GM23248 (cell line): ENCODE measurements at places on chromosomes 12 and 14.

DNA sequence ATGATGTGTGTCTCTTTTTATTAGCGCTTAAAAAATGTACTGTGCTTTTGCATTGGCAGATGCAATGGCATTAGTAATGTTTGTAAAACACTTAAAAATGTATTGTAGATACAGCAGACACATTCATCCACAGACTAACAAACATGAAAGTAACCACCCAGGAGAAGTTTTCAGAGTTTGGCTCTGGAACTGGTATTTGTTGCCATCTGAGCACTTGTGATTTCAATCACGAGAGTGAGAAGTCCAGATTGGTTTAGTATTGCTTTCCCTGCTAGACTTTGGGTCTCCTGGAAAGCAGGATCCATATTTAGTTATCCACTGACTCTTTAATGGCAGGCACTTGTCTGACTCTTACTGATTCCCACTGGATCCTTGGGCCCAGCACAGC, 13.2 kb downstream of the RASSF8 start:
- no peak for DNase-seq

DNA sequence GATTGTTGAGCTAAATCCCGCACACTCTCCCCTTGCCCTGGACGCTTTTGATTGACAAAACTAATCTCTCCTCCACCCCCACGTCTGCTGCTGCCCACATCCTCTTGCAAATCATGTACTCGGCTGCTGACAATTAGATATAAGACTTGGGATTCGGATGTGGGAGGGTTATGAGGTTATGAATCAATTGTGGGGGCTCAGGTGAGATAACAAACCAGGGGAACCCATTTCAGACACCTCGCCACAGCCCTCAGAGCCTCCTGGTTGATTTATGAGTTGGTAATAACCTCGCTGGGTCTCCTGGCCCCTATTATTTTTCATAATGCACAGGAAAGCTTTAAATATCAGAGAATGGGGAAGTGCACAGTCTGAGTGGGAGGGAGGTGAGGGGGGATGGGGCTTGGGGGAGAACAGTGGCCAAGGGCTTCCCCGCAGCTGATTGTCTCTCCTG, 449.9 kb downstream of the DPF3 start:
- no peak for DNase-seq

DNA sequence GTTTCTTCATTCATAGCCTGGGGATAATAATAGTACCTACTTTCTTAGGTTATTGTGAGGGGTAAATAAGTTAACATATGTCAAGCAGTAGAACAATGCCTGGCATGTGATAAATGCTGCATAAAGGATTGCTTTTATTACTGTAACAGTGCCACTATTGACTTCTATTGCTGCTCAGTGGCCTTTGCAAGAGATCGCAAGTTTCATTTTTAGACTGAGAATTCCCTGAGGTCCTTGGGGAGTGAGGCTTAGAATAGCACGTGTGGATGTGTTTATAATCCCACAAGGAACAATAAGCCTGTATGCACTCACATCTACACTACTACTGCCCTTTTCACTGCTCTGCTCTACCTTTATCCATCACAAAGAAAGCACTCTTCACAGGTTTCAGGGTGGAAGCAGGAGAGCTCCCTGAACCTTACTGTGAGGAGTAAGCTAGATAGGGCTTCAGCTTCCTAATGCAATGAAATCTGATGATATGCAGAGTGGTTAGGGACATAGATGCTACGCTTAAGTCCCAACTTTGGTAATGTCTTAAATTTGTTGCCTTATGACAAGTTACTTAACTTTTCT, 302.6 kb downstream of the SNAPC1 start:
- DNase-seq: no peak

DNA sequence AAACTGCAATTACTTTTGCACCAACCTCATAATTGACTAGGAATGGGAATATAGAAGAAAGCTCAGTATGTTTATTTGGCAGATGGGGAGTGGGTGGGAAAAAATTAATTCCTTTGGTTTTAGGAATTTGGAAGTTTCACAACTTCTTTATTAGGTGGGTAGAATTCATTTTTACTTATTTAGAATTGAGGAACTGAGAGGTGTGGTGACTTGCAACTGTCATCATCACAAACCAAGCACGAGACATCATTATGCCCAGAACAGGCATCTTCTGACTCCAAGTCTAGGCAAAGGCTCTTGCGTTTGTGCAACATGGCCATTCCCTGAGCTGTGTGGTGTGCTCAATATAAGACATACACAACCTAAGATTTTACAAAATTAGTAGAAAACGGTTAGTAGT, 380.0 kb downstream of the ATP23 start:
- no peak for DNase-seq

- DNase-seq: peak; percentile 83
Observed at GRCh38 chr12:131112700-131113290, 159.1 kb downstream of the ADGRD1 start.

DNA sequence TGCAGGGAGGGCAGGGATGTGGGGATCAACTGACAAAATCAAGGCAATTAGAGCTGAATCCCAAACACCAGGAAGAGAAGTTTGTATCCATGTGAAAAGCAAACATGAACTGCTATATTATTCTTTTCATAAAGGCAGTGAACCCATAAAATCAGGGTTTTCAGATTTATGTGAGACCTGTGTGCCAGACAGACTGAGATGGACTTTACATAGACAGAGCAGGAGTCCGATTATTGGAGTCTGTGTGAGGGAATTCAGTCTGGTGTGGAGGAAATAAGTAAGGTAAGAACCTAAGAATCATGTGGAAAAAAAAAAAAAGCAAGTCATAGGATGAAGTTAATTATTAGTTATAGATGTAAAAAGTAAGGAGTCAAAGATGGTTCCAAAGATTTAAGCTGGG, 45.1 kb upstream of the SYCP3 start:
- DNase-seq: no peak
